ENCODE measurements at places on chromosomes 3 and 15.

GRCh38 chr3:151816091-151816604 is 2.2 kb downstream of the AADAC start:
- no peak for DNase-seq

DNA sequence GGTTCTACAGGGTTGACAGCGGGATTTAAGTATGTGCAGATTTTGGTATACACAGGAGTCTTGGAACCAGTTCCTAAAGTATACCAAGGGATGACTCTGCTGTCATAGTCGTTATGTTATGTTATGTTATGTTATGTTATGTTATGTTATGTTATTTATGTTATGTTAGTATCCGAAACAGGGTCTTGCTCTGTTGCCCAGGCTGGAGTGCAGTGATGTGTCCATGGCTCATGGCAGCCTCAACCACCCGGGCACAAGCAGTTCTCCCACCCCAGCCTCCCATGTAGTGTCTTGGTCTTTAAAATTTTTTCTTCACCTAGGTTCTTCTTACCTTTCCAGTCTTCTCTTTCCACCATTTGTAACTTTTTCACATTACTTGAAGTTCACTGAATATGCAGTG is 21.7 kb downstream of the PPP4R2 start:
- DNase-seq: no peak

- no peak for DNase-seq
Observed at GRCh38 chr3:138137861-138138260, 5.7 kb upstream of the A4GNT start.

GRCh38 chr3:11195201-11195600 is 40.9 kb downstream of the HRH1 start:
- DNase-seq: no peak

DNA sequence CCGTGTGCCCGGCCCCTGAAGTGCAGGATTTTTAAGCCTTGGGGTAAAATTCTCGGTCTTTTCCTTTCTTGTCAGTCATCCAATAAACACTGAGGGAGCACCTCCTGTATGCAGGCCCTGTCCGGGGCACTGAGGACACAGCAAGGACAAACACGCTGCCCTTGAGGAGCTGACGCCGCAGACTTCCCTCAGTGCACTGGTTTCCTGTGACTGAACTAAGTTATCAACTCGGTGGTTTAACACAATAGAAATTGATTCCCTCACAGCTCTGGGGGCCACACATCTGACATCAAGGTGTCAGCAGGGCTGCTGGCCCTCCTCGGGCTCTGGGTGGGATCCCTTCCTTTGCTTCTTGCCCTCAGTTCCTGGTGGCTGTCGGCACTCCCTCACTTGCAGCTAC is 65.1 kb downstream of the ZNF445 start:
- DNase-seq: no peak

DNA sequence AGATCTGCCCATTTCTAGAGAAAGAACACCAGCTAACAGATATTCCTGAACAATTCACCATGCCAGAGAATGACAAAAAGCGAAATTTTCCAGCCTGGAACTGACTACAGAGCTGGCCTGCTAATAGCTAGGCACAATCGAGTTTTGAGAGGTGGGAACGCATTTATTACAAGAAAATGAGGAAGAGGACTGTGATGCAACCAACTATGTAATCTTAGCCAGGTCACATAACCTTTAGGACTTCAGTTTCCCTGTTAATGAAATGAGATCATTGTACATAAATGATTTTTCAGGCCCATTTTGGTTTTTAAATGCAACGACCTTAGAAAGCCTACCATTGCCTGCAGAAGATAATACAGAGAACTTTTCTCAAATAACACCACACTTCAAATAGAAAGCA is 72.1 kb upstream of the SETMAR start:
- DNase-seq: no peak

Data from D721Med (cell line).